Naive B cell (primary cell): ENCODE measurements at places on chromosomes 3 and 15. TPM values are rescaled to one million over a fixed set of nuclear protein-coding genes. Genes with fewer than 3 reads are reported as not detected.

DNA sequence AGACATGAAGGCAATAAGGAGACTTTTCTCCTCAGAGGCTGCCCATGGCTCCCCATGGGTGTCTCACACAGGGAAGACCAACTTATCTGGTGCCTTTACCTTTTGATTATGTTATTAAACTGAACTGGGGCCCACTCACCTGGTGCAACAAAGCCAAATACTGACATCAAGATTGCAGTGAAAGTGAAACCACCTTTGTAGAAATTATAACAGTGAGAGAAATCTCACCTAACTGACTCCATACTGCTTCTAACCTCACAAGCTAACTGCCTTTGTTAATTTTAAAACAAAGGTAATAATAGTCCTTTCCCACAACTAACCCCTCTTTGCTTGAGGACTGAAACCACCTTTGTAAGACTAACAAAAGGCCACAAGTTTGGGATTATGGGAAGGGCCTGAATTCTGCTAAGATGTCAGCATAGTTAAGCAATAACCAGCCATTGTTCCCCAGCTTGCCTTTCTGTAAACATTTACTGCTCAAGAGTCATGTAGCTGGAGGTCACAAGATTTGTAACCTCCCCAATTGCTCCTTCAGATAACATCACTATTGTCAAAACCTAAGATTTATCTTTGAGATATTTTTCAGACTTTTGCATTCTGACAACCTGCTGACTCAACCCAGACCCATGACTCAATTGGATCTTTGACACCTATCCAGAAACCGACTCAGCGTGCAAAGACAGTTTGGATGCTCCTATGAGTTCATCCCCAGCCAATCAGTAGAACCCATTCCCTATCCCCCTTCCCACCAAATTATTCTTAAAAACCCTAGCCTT, 420.3 kb upstream of the CFAP20DC start:
- no peak for DNase-seq

DNA sequence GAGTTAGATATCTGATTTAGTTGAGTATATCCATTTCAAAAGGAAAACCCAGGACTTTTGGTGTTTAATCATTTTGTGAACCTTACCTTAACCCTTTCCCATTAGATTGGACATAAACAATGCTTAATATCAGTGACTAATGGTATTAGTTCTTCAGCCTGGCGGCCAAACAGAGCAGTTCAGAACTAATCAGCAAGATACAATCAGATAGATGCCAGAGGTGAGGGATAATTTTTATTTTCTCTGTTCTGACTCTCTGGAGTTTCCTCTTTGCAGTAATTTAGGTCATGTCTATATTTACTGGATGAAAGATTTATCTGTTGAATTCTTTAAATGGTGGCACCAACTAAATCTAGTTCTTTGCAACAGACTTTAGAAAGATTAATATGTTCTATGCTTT, 337.8 kb downstream of the ROBO2 start:
- no peak for DNase-seq

DNA sequence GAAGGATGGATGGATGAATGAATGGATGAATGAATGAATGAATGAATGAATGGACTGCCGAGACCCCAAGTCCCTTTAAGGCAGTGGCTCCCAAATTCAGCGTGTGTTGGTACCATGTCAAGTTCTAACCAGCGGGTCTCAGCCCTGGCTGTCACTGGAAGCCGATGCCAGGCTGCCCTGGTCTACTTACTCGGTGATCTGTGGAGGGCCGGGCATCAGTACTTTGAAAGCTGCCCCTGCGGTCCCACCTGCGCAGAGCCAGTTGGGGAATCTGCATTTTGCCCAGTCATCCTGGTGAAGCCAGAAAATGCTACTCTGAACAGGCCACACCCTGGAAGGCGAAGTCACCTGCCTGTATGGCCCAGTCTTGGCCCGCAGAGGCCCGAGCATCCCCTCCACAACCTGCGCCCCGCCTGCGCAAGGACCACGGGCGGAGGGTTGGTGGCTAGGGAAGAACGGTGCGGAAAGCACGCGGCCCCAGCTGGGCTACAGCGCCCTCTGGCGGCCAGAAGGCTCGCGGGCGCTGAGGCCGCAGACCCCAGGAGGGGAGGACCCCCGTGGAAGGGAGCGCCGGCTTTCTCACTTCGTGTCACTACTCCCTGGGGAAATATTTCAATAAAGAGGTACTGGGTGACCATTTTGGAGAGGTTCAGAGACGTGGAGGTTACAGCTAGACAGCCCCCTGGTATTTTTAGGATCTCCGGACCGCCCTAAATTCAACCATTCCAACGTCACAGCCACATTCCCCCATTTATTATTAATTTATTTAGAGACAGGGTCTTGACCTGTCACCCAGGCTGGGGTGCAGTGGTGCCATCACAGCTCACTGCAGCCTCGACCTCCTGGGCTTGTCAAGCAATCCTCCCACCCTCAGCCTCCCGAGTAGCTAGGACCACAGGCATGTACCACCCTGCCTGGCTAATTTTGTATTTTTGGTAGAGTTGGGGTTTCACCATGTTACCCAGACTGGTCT, 34.9 kb downstream of the PRKCD start:
- peak; percentile 64 for DNase-seq

DNA sequence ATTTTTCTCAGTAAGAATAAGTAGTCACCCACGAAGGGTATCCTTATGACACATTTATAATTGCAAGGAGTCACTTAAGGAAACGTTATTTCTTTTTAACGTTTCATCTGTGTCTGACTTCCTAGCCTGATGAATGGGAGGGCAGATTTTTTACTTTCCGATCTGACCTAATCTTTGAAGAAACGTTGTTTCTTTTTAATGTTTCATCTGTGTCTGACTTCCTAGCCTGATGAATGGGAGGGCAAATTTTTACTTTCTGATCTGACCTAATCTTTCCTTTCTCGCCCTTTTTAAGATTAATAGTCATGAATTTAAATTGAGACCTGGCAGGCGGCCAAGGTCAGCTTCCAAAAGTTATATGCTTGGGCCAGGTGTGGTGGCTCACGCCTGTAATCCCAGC, 3.0 kb upstream of the KLHL6 start:
- DNase-seq, result no peak

GRCh38 chr15:62951481-62951880, 91.1 kb upstream of the TPM1 start:
- no peak for DNase-seq

GRCh38 chr3:117531078-117531767, 821.6 kb downstream of the TUSC7 start:
- DNase-seq, result no peak

DNA sequence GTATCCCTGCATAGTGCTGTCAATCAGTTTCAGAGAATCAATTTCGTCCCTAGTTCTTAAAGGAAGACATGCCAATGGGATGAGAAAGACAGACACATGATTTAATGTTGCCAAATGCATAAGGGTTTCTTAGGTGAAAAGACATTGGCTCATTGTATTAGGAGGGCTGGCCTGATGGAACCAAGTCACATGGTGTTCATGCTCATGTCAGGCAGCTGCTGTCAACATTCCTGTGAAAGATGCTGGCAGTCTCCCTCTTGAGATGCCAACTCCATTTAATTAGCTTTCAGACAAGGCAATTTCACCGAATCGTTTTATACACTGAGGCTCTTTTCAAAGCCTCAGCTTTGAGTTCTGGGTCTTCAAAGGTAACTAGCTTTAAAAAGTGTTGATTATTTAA, 16.1 kb upstream of the IL1RAP start:
- no peak for DNase-seq

The NPAP1 gene
- not detected for polyA plus RNA-seq

DNA sequence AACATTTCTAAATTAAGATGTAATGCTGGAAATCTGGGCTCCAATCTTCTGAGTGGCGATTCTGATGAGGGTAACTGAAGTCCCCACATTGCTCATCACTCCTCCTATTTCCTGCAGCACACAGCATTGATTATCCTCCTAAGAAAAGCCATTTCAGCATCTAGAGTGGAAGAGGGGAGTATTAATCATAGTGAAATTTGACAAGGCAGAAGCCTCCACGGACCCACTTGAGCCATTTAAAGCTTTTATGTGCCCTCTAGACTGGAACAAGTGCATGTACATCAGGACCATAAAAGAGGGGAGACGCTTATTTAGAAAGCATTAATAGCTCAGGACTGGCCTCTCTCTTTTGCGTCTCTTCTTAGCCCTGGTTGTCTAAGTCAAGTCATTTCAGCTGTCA, 25.8 kb downstream of the AQP9 start:
- no peak for DNase-seq

DNA sequence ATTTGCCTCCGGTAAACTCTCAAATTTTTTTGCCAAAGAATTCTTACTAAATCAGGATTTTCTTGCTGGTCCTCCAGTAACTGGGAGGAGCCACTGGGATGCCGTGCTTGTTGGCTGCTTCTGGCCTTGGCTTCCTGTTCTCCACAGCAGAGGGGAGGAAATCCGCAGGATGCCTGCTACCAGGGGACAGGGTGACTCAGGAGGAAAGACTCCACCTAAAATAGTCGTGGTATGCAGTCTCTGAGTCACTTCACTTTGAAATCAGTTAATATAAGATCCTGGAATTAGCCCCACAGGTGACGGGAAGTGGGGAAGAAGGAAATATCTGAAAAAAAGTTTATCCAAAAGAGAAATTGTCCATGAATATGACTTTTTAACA, 6.5 kb upstream of the TM4SF18 start:
- no peak for DNase-seq

DNA sequence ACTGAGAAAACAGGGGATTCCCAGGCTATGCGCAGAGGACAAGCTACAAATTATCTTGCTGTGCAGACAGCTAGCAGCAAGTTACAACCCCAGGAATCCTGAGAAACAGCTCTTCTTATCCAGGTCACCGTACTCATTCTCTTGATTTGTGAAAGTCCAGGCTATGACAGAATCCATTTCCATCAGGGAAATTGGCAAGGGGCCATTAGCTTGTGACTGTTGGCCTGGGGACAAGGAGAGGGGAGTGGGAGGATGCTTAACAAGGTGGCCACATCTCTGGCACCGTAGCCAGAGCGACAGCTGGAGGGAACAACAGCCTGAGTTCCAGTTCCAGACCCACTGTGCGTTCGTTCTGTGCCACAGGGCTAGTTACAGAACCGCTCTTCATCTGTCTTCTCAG, 44.9 kb upstream of the PLXNA1 start:
- no peak for DNase-seq

- no peak for DNase-seq
Measured at GRCh38 chr3:29513236-29513635, 232.4 kb downstream of the RBMS3 start.

DNA sequence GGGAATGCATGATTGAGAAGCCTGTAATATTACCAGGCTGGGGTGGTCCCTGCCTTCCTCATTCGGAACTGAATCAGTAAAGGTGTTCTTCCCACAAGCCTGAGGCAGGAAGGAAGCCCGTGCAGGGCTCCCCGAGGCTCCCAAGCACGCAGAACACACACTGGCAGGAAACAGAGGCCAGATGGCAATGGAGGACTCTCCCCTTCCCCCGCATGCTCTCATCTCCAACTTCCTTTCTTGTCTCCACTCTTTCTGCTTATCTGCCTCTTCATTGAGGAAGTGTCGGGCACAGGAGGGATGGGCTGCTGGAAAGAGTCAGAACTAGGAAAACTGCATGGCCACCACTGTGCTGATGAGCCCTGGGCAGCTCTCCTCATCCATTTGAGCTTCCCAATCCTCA, 123.5 kb downstream of the NUP210 start:
- DNase-seq, result no peak

DNA sequence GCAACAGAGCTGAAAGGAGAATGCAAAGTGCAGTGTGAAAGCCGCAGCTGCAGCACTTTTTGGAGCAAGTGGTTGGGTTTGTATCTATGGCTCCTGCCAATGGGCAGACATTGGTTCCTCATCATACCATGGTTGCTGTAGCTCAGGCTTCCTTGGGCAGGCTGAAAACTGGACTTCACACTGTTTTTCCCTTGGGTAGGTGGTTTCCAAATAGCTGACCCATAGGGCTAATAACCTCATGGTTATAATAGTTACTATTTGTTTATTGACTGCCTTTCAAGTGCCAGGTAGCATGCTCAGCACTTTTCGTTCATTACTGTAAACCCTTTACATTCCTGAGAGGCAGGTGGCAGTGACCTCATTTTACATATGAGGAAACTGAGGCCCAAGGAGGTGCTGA, 4.5 kb downstream of the CGNL1 start:
- no peak for DNase-seq

- no peak for DNase-seq
Measured at GRCh38 chr3:150170852-150171520, 200.3 kb upstream of the PFN2 start.

The ARHGAP31 gene
- not detected for polyA plus RNA-seq

DNA sequence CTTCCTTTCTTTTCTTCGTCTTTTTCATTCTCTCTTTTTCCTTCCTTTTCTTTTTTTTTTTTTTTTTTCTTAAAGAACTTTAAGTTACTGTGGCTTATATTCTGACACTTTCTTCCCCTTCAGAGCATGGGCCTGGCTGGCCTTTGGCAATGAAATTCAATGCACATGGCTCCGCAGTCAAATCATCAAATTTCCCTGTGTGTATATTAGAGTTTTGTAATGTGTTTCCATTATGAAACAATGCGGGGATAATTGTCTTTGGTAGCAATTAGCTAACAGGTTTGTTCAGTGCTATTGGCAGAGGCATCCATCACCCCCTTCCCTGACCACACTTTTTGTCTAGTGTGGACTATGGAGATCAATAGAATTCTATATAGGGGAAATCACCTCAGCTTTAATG, 80.5 kb downstream of the CDIN1 start:
- no peak for DNase-seq

The ZPLD1 gene
- not detected for polyA plus RNA-seq

- no peak for DNase-seq
Measured at GRCh38 chr3:42511736-42512135, 9.3 kb downstream of the VIPR1 start.

The SNX22 gene
- polyA plus RNA-seq, result 59.9 TPM

DNA sequence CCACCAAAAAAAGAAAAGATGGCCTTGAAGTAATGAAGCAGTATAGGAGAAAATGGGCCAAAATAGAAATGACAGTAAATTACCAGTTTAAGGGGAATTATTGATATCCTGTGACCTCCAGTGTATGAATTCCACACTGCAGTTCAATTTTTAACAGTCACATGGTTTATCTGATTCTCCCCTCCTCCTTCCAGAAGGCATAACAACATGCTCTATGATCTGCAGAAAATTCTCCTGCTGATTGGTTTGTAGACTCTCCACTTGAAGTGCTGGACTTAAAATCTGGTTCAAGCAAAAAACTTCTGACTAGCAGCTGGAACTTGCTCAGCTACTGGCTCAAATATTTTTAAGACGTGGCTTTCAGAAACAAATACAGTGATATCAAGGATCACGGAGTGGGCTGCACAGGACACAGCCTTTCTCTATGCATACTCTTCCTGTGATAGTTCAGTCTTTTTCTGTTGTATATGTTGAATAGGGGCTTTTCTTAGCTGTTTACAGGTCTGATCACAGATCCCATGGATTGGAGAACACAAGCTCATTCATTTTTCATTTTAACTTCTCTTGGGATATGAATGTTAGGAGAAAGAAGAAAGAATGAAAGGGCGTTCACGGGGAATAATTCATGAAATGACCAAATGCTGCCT, 211.5 kb downstream of the LSAMP start:
- DNase-seq, result no peak

The AQR gene
- polyA plus RNA-seq, result 13.1 TPM

The CLDN1 gene
- polyA plus RNA-seq, result not detected

The TMCO5A gene
- polyA plus RNA-seq, result not detected

GRCh38 chr15:67307156-67307555, 52.6 kb downstream of the IQCH start:
- no peak for DNase-seq
